ENCODE measurements at places on chromosomes 7 and 10.

GRCh38 chr7:21969822-21970221 is 24.1 kb upstream of the CDCA7L start:
- DNase-seq = no peak

GRCh38 chr7:54802841-54803240 is 43.8 kb upstream of the SEC61G start:
- DNase-seq = no peak

DNA sequence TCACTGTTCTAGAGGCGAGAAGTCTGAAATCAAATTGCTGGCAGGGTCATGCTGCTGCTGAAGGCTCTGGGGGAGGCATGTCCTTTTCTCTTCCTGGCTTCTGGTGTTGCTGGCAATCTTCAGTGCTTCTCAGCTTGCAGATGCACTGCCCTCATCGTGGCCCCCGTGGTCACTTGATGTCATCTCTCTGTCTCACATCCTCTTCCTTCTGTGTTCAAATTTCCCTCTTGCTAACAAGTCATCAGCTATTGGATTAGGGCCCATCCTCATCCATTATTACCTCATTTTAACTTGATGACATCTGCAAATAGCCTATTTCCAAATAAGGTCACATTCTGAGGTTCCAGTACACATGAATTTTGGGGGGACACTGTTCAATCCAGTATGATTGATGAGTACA is 36.6 kb upstream of the SRGN start:
- DNase-seq = no peak

GRCh38 chr10:75972491-75973276 is 541.3 kb downstream of the LRMDA start:
- DNase-seq = peak; percentile 85

GRCh38 chr7:21616796-21617436 is 74.1 kb downstream of the DNAH11 start:
- peak; percentile 25 for DNase-seq

DNA sequence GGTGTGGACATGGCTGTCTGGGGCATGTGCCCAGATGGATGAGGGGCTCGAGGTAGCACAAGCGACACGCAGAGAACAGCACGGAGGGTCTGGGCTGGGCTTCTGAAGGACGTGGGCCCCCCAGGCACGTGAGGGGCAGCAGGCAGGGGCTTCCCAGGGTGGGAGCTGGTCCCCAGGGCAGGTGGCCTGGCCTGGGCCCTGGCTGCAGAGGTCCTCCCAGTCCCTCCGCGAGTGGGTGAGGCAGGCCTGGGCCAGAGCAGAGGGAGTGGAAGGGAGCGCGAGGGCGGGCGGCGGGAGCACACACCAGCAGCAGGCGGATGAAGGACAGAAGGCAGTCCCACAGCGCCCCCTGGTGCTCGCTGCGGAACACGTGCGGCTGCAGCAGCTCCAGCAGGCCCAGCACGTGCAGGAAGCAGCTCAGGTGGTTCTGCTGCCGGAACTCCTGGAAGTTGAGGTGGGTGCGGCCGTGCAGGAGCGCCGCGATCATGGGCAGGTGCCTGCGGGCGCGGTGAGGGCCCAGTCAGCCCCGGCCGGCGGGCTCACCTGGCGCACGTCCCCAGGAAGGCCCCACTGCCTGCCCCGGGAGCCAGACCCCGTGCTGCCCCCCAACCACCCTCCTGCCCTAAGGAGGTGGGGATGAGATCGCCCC is 14.7 kb upstream of the MICALL2 start:
- DNase-seq = peak; percentile 84

- no peak for DNase-seq
Measured at GRCh38 chr10:90062786-90063185, 361.4 kb downstream of the KIF20B start.

- peak; percentile 4 for DNase-seq
Measured at GRCh38 chr10:7411671-7412128, 866 bp upstream of the SFMBT2 start.

DNA sequence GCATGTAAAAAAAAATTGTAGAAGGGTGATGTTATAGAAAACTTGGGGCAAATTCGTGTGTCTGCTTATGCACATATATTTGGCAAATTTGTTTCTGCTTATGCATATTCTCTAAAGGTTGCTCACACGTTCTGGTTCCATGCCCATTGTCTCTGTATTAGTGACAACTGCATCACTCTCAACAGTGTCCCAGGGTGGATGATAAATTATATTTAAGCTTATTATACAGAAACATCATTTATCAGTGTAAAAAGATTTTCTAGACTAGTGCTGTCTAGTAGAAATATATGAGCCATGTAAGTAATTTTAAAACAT is 4.1 kb downstream of the STK31 start:
- DNase-seq = no peak

DNA sequence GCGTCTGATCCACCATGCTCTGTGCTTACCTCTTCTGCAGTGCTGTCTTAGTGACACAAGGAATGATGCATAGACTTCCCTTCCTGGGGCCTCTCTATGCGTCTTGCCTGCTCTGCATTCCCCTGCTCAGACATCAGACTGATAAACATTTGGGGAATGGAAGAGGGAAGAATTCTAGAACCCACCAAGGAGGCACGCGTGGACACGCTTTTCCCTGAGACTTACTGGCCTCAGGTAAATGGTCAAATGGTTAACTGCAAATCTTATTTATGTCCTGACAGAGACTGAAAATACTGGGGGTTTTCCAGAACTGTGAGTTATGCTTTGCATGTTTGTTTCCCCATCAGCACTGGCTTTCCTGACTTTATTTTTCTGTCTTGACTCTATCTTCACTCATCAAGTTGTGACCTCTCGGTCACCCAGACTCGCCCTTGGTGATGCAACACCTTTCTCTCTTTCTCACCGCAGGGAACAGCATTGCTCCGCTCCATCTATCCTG is 285.9 kb upstream of the FZD8 start:
- peak; percentile 66 for DNase-seq

DNA sequence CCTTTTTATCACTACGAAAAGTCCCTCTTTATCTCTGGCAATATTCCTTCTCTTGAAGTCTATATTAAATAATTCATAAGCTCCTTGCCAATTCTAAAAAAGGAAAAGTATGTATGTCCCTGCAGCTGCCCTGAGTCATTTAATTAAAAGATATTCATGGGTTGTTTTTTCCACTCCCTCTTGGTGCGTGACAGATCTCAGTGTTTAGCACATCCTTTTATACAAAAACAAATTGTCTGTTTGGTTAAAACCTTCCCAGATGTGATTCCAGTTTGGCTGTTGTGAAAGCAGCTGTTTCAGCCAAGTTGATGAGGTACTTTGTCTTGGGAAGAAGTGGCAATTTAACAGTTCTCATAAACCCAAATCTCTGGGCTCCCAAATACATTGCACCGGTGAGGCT is 33.8 kb upstream of the PRLHR start:
- DNase-seq = peak; percentile 68

- DNase-seq = no peak
Measured at GRCh38 chr10:46548498-46549090, 7.9 kb downstream of the GPRIN2 start.

- DNase-seq = no peak
Measured at GRCh38 chr10:200405-200804, 65.2 kb downstream of the ZMYND11 start.

GRCh38 chr10:101843032-101844021 is at the start of gene KCNIP2:
Gene KCNIP2, minus strand, starts transcription at chr10:101843800. Its CDS starts 232 bp downstream, at chr10:101843568.
- DNase-seq = no peak

- no peak for DNase-seq
Measured at GRCh38 chr10:48231699-48232315, 42.7 kb downstream of the FRMPD2 start.

Data from umbilical cord (tissue), 2 donors.